Muscle of arm (tissue), 14 donors: ENCODE measurements at places on chromosomes 2 and 18. TPM values are rescaled to one million over a fixed set of nuclear protein-coding genes. Genes with fewer than 3 reads are reported as not detected.

PSMA8 gene
- not detected for polyA plus RNA-seq

KCNS3 gene
- polyA plus RNA-seq = 6.1 TPM

KCTD1 gene
- polyA plus RNA-seq = 6.7 TPM

MEP1B gene
- polyA plus RNA-seq = not detected

SAG gene
- polyA plus RNA-seq = 0.07 TPM

RANBP2 gene
- 40.6 TPM for polyA plus RNA-seq

PECR gene
- polyA plus RNA-seq = 6.7 TPM

GPR75 gene
- 1.2 TPM for polyA plus RNA-seq

ADRA2B gene
- polyA plus RNA-seq = 3.1 TPM

GRB14 gene
- 2.4 TPM for polyA plus RNA-seq

ALPP gene
- polyA plus RNA-seq = not detected

SERPINB12 gene
- 0.58 TPM for polyA plus RNA-seq

NEU2 gene
- not detected for polyA plus RNA-seq

ACOXL gene
- 0.71 TPM for polyA plus RNA-seq

PDCD1 gene
- 0.68 TPM for polyA plus RNA-seq

SLC40A1 gene
- 47.5 TPM for polyA plus RNA-seq

QPCT gene
- 20.0 TPM for polyA plus RNA-seq

CFC1 gene
- not detected for polyA plus RNA-seq

PFN4 gene
- polyA plus RNA-seq = not detected

POTEE gene
- polyA plus RNA-seq = 0.13 TPM

HDLBP gene
- 388 TPM for polyA plus RNA-seq

STK39 gene
- polyA plus RNA-seq = 22.7 TPM

BOLL gene
- not detected for polyA plus RNA-seq

RNF144A gene
- 24.8 TPM for polyA plus RNA-seq

EDAR gene
- 2.9 TPM for polyA plus RNA-seq

CHRND gene
- 124 TPM for polyA plus RNA-seq

SLC8A1 gene
- polyA plus RNA-seq = 12.2 TPM

TMEM18 gene
- polyA plus RNA-seq = 847 TPM

GPR55 gene
- polyA plus RNA-seq = 0.05 TPM

TMEM178A gene
- polyA plus RNA-seq = 10.5 TPM

PPP1R1C gene
- polyA plus RNA-seq = 1.2 TPM

ABCG5 gene
- polyA plus RNA-seq = 0.10 TPM

CD28 gene
- 3.8 TPM for polyA plus RNA-seq

ACMSD gene
- 0.39 TPM for polyA plus RNA-seq

PCARE gene
- not detected for polyA plus RNA-seq

FOXI3 gene
- polyA plus RNA-seq = 0.08 TPM

NOSTRIN gene
- polyA plus RNA-seq = not detected

RNF125 gene
- polyA plus RNA-seq = 15.1 TPM

RASGRP3 gene
- polyA plus RNA-seq = 34.7 TPM

DLX1 gene
- 0.20 TPM for polyA plus RNA-seq
